Muscle of leg (tissue), 16 donors: ENCODE measurements at places on chromosomes 16 and 17.

- peak; percentile 43 for DNase-seq
These were observed 11.3 kb downstream of the TAF1C start for GRCh38 chr16:84175350-84176081.

DNA sequence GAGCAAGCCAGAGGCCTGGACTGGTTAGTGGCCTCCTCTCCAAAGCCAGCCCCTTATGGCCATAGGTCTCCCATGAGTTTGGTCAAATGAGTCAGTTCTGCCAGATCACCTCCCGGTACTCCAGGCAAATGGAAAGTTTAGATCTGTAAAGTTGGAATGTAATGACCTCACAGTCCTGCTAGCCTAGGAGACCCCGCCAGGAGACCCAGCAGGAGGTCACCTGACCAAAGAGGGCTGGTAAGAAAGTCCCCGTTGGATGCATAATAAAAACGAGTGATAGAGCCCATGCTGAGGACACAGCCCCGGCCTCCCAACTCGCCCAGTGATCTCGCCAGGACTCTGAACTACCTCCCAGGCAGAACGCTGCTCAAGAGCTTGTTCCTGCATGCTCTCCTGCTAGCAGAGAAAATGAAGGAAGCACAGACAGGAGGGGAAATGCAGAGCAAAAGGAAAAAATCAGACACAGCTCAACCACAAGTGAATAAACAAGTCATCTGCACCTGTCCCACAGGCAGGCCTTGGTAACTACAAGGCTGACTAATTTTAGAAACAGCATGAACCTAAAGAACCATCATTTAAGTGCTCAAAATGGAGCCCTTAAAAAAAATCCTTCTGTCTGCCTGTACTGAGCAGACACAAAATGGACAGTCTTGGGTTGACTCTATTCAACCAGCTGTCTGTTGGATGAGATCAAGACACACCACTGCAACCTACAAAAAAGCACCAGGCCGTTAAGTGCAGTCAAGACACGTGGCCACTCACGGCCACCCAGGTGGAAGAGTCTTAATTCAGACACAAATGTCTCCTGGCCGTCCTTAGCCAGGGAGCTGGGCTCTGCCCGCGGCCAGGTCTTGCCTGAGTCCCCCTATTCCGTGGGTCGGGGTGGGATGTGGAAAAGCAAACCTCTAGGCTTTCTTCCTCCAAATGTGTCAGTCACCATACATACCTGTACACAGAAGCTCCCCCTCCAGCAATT lies 9.2 kb downstream of the CDIP1 start:
- peak; percentile 65 for DNase-seq

DNA sequence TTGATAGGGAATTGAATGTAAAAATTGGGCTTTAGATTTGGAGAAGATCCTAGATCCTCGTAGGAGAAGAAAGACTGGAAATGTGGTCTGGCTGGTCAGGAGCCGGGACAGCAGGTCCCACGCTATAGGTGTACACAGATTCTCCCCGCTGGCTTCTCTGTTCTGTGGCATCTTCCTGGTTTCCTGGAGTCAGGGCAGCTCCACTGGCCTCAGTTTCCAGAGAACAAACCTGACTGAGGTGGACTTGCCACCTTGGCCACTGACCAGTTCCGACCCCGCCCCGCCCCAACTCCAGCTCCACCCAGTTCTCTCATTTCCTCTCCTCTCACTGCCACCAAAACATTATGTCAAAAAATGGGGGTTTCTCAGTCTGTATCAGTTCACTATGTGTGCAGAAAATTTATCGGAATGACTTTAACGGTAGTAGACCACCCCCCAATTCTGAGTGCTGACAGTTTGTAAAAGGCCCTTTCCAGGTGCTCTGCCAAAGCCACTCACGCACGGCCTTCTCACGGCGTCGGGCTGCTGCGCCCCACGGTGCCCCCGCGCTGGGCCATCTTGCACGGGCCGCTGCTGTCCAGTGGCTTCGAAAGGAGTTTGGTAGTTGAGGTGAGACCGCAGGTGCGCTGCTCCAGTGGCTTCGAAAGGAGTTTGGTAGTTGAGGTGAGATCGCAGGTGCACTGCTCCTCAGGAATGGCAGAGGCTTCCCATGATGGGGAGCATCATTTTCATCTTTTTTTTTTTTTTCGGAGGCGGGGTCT lies 161.4 kb upstream of the CHMP6 start:
- DNase-seq = no peak

GRCh38 chr16:4002121-4002520 lies 114.1 kb downstream of the ADCY9 start:
- DNase-seq = no peak

- DNase-seq = no peak
These were observed 8.3 kb upstream of the ITGA3 start for GRCh38 chr17:50047488-50048126.

- DNase-seq = peak; percentile 35
These were observed 19.9 kb upstream of the PLLP start for GRCh38 chr16:57304169-57305061.
